ENCODE measurements at places on chromosomes 1 and 21.

GRCh38 chr1:22443332-22443731 is 8.3 kb upstream of the ZBTB40 start:
- no peak for DNase-seq

- no peak for DNase-seq
Observed at GRCh38 chr1:153655333-153655732, 3.2 kb upstream of the SNAPIN start.

GRCh38 chr1:116711263-116711840 is 42.9 kb upstream of the CD2 start:
- DNase-seq = no peak

DNA sequence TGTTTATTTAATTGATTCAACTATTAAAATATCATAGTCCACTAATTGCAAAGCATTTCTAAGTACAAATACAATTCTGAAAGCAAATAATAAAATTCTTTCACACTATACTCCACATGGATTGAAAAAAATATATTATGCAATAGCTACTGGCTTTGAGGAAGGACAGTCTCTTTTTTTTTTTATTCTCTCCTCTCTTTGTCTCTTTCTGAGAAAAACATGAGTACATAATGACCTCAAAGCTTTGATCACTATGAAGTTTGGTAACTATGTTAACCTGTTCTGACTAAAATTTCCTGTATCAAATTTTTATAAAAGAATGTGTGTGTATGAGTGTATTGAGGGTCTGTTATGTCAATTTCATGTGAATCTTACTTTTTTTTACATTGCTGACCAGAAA is 96.2 kb downstream of the RGS2 start:
- DNase-seq = no peak

- DNase-seq = no peak
Observed at GRCh38 chr1:23577056-23578004, 18.0 kb upstream of the ID3 start.

- no peak for DNase-seq
Observed at GRCh38 chr1:204074274-204075138, 1.6 kb downstream of the SOX13 start.

DNA sequence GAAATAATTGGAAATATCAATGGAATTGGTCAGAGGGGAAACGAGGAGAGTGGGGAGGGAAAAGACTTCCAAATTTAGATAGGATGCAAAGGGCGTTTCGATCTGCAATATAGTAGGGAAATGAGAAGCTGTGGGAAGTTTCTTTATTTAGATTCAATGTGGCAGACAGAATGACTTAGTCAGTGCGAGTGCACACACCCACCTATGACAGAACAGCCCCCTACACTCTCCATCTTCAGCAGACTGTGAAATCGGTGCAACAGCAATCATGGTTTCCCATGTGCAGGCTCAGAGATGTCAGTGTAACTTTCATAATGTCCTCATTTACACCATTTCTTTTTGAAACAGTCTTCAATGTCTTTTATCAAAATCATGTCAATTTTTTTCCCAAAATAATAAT is 46.0 kb downstream of the DIP2A start:
- DNase-seq = no peak

GRCh38 chr1:156217871-156218270 is 5.1 kb downstream of the PMF1 start:
- DNase-seq = no peak

DNA sequence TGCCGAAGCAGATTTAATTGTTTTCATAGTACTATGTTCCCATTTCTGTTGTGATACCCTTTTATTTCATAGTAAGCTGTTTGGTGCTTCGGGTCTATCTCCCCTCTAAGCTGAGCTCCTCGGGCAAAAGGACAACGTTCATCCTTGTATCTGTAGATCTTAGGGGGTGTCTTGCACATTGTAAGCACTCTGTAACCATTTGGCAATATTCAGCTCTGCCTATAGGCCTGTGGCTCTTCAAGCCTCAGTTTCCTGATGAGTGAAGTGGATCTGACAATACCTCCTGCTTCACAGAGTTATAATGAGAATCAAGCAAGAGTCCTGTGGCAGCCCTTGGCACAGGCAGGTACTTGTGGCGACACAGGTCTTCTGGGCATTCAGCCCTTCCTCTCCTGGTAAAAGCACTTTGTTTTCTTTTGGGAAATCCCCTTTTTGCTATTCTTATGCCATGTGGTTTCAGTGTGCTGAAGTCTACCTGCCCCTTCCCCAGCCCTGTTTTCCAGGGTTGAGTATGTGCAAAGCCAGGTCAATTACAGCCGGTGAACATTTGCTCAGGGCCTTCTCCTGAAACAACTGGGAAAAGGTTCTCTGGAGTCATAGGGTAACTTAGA is 8.5 kb upstream of the EXO1 start:
- no peak for DNase-seq

- DNase-seq = no peak
Observed at GRCh38 chr1:58618303-58618702, 41.3 kb upstream of the TACSTD2 start.

GRCh38 chr1:111604931-111605330 is 14.7 kb upstream of the RAP1A start:
- DNase-seq = no peak

- no peak for DNase-seq
Observed at GRCh38 chr1:151992303-151993083, 1.2 kb downstream of the S100A10 start.

- DNase-seq = no peak
Observed at GRCh38 chr1:197341626-197342025, 73.6 kb downstream of the CRB1 start.

GRCh38 chr1:164659621-164660411 is 100.8 kb downstream of the PBX1 start:
- DNase-seq = no peak

- DNase-seq = no peak
Observed at GRCh38 chr1:223479261-223479660, 86.0 kb downstream of the CCDC185 start.

DNA sequence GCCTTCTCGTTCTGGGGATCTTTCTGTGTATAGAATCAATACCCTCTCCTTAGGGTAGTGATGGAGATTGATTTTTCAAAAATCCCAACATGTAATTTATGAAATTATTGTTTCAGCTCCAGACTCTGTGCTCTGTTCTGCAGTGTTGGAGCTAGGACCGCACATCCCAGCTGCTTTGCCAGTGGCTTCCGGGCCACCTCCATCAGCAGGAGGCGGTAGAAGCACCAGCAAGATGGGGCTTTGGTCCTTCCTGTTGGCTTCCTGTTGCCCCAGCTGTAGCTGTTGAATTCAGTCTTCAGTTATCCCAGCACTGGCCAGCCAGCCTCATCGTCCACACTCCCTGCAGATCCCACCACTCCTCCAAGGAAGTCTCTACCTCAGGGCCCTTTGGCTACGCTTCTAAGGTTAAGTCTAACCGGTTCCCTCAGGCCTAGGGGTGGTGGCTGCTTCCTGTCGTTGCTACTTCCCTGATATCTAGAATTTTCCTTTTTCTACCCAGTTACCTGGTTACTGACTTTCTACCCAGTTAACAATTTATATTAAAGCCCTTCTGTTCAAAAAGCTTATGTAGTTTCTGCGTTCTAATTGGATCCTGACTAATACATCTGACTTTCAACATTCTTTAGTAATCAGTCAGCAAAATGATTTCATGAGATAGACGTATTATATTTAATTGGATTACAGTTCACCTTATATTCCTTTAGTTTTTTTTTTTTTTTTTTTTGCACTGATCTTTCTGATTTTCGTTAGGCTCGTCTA is 24.6 kb downstream of the GALNT2 start:
- DNase-seq = no peak

DNA sequence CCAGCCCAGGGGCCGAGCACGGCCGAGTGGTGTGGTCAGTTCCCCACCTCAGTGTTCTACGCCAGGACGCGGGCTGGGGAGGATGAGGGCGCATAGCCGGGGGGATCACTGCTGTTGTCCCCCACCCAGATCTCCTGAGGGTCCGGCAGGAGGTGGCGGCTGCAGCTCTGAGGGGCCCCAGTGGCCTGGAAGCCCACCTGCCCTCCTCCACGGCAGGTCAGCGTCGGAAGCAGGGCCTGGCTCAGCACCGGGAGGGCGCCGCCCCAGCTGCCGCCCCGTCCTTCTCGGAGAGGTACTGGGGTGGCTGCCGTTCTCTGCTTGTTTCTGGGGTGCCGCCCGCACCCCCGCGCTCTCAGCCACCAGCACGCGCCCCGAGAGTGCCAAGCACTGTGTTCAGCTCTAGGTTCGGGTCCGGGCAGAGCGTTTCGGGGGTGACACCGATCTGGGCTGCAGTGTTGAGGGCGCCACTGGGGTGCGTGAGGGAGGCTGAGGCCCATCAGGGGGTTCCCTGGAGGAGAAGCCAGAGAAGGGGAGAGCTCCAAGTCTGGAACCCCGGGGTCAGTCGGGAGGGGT is 17.4 kb downstream of the SAMD11 start:
- DNase-seq = no peak

DNA sequence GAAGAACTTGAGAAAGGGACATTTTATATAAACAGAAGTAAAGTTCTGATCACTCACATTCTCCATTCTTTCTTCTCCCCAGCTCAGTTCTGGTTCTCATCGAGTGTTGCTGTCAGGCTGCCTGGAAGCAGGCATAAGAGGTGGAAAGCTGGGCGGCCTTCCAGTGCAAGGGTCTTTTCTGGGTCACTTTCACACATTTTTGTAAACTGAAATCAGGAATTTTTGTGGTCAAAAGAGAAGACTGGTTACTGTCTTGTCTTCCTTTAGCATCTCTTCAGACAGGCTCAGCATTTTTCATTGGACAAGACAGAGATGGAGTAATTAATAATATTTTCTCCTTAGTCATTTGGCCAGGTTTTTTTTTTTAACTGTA is 93.7 kb downstream of the CTH start:
- DNase-seq = no peak

DNA sequence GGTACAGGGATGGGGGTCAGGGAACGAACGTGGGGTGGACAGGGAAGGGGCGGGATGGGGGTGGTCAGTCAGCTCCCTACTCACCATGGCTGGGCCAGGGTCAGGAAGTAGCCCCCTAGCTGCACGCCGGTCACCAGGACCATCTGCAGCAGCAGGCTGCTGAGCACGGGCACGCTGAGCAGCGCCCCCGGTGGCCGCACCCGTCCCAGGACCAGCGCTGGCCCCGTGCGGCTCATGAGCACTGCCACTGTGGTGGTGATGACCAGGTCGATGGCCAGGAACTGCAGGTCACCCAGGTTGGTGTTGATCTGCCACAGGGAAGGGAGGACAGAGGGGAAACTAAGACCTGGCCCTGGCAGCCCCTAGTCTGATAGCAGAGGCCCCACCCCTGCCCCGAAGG is 6.5 kb upstream of the MFAP2 start:
- DNase-seq = no peak

All from cortex of kidney (tissue), 1 donor.